ENCODE measurements at places on chromosomes 16 and 17.

GRCh38 chr17:80795090-80795580 lies 196.5 kb upstream of the CHMP6 start:
- DNase-seq = no peak

GRCh38 chr17:163514-164098 lies 17.8 kb downstream of the DOC2B start:
- no peak for DNase-seq

DNA sequence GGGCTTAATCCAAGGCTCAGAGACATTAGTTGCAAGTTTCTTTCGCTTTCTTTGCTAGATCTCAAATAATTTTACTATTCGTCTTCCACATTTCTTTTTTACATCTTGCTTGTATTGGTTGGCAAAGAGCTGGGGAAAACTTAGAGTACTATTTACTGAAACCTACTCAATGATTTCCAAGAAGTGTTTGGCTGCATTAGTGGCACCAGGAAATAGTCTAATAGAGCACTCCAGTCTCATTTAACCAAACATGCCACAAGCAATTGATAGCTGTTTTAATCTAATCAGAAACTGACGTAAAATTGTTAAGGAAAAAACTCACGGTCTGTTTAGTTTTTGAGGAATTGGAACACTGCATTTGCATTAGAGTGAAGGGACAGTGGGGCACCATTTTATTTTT lies 29.0 kb downstream of the NUP93 start:
- DNase-seq = no peak

DNA sequence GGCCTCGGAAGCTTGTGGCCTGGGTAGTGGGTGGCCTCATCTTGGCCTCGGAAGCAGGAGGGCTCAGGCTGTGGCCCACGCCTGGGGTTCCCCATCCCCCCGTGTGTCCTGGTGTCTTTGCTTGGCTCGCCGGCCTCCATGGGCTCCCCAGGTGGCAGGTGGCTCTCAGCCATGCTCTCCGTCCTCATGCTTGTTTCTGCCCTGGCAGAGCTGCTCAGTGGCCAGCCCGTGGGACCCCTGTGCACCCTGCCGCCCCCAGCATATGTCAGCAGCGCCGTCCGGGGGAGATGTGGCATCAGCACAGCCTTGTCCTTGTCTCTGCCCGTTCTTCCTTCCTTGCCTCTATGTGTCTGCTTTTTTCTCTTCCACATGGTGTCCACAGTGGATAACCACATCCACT lies 38.5 kb downstream of the TBCD start:
- DNase-seq = no peak

- DNase-seq = no peak
These were observed 12.5 kb downstream of the DRC3 start for GRCh38 chr17:17985153-17985552.

- no peak for DNase-seq
These were observed 12.8 kb downstream of the G6PC3 start for GRCh38 chr17:44083250-44083849.

GRCh38 chr17:66301367-66301863 lies 998 bp upstream of the PRKCA start:
- DNase-seq = no peak

- DNase-seq = peak; percentile 81
These were observed 6.4 kb downstream of the NFE2L1 start for GRCh38 chr17:48054238-48055185.

- no peak for DNase-seq
These were observed 11.0 kb upstream of the ZNHIT3 start for GRCh38 chr17:36475346-36475970.

- DNase-seq = no peak
These were observed 18.9 kb downstream of the ACSF3 start for GRCh38 chr16:89112377-89113151.

DNA sequence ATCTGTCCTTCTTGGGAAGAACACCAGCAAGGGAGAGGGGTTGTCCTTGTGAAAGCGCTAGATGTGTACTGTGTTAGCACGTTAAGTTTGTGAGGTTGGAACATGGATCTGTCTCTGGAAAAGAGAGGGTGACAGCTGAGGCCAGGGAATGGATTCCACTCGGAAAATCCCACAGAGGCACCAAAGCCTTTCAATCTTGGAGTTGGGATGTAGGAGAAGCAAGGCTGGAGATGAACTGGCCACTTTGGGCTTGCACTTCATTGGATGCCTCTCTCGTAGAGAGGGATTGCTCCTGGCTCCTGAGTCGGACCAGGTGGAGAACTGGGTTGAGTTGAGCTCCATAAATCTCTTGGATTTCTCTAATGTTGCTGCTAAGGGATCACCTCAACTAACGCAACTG lies 67.2 kb downstream of the CCDC182 start:
- no peak for DNase-seq

DNA sequence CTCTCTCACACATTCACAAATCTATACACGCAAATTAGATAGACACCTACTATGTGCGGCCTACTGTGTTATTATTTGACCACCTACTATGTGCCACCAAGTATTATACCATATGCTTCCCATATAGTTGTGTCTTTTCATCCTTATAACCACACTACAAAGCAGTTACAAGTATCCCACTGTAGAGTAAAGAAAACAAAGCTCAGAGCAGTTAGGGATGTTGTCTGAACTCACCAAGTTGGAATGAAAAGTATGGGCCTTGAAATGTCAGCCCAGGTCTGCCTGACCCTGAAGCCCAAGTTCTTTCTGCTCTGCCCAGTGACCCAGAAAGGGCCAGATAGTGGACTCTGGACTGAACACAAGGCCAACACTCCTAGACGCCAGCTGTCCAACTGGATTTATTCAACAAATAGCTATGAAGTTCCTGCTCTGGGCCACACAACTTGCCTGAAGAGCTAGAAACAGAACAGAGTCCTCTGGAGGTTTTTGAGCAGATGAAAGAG lies 8.5 kb downstream of the KRT37 start:
- DNase-seq = no peak

DNA sequence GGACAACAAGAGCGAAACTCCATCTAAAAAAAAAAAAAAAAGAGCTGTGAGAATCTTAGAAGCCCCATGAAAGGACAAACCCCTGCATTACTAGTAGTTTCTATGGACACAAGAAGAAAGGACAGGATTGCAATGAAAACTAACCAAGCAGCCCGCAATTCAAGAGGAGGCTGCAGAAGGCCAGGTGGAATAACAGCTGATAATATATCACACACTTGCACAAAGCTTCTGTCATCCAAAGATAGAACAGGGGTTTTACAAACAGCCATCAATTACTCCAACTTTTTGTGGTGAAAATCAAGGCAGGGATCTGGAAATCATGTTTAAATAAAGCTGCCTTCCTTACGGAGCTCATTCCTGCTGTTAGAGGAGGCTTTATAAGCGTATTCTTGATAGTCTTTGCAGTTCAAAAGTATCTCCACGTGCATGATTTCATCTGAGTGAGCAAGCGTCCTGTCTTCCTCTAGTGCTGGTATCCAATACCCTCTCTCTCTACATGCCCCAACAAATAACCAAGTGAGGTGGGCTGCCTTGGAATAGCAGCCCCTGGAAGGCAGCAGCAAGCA lies 23.1 kb upstream of the TMEM94 start:
- no peak for DNase-seq

GRCh38 chr17:20613905-20614304 lies 34.4 kb downstream of the CDRT15L2 start:
- no peak for DNase-seq

- no peak for DNase-seq
These were observed 6.2 kb downstream of the CYBC1 start for GRCh38 chr17:82444284-82444893.

- DNase-seq = no peak
These were observed 143.6 kb downstream of the COPRS start for GRCh38 chr17:31715446-31715845.

- DNase-seq = peak; percentile 37
These were observed 56.1 kb upstream of the ACSF3 start for GRCh38 chr16:89037261-89038152.

GRCh38 chr17:41741709-41742108 lies 7.3 kb upstream of the HAP1 start:
- DNase-seq = no peak

GRCh38 chr16:22300427-22301071 lies 3.3 kb downstream of the POLR3E start:
- no peak for DNase-seq

DNA sequence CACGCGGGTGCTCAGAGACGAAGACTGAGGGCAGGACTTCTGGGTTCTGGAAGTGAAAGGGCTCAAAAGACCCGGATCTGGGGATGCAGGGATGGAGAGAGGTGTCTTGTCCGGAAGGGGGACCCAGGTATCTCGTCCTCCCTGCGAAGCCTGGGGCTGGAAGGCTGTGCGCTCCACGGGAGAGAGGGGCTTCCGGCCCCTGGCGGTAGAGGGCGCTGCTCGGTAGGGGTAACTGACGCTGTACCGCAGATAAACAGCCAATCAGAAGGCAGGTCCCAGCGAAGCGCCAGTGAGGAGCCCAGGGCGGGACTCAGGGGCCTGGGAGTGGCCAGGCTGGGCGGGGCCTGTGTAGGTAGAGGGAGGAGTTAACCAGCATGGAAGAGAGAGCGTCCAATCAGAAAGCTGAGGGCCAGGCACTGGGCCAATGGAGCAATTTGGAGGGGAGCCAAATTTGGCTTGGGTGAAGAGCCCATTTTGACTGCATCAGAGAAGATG lies 804 bp downstream of the TGFB1I1 start:
- no peak for DNase-seq

DNA sequence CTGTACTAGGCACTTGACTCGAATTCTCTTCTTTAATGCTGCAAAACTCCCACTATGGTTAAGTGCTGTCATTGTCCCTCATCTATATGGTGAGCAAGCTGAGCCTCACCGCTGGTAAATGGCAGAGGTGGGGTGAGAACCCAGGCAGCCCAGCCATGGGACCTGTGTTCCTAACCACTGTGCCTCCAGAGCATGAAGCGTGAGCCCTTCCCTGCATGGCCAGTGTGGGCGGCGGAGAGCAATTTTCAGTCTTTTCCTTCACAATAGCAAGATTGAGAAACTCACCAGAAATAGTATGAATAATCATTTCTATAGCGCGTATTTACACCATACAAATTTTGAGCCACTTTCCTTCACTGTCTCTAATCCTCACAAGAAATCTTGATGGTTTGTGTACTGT lies 9.2 kb downstream of the BFAR start:
- no peak for DNase-seq

DNA sequence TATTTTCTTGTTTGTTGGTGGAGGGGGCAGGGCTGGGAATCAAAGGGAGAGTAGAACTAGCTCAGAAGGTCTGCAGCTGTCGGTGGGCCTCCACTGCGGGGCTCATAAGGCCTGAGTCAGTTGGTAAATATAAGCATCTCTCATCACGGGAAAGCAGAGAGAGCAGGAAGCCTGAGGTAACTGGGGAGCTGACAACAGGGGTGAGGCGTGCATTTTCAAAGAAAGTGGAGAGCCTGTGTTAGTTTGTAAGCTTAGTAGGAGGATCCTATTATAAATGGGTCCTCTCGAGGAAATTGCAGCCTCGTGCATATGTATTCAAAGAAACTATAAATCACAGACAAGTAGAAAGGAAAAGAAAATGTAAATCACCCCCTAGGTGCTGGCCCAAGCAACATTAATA lies 221.0 kb upstream of the CDH13 start:
- no peak for DNase-seq

GRCh38 chr16:66270333-66270927 lies 96.1 kb upstream of the CDH5 start:
- DNase-seq = peak; percentile 55

- DNase-seq = no peak
These were observed 7.1 kb upstream of the DCAF7 start for GRCh38 chr17:63542942-63543821.

- no peak for DNase-seq
These were observed 6.4 kb upstream of the BAIAP3 start for GRCh38 chr16:1326946-1327618.

- no peak for DNase-seq
These were observed 10.3 kb downstream of the ZNF18 start for GRCh38 chr17:11986942-11987329.

- no peak for DNase-seq
These were observed 592.3 kb downstream of the TMEM114 start for GRCh38 chr16:7997966-7998365.

DNA sequence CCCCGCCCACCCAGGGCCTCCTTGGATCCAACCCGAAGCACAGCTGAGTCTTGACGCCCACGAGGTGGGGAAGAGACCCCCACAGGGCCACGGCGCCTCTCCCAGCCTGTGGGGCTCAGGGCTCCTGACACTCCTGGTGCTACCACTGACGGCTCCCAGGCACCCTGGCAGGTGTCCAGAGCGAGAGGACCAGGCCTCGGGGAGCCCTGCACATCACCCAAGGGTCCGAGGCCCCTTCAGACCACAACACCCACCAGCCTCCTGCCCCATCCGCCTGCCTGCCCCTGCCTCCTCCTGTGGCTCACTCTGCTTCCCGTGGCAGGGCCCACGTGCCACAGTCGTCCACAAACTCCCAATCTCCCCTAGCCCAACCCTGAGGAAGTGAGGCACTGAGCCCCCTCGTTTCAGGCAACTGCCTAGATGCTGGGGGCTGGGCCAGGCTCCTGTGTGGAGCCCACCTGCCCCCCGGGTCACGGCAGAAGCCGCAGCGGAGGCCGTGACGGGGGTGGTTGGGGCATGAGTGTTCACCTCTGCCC lies 28.3 kb upstream of the AATK start:
- DNase-seq = no peak

- no peak for DNase-seq
These were observed 606.9 kb upstream of the RBFOX1 start for GRCh38 chr16:6725634-6726331.

DNA sequence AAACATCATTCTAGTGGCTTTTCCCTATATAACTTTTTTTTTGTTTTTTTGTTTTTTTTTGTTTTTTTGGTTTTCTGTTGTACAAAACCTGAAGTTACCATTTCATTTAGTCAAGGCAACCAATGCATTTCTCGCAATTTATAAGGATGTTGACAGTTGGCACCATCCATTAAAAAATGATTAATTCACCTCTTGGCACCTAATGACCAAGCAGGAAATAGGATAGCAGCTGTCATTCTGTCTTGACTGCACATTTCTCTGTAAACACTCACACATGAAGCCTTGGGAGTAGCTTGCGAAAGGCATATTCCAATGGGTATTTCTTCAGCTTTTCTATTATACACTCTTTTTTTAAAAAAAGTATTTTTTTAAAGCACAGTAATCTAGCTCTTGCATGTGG lies 77.5 kb downstream of the SYCE1L start:
- DNase-seq = no peak

Measured in left renal pelvis (tissue), 4 donors.